ENCODE measurements at places on chromosomes 4 and X.

DNA sequence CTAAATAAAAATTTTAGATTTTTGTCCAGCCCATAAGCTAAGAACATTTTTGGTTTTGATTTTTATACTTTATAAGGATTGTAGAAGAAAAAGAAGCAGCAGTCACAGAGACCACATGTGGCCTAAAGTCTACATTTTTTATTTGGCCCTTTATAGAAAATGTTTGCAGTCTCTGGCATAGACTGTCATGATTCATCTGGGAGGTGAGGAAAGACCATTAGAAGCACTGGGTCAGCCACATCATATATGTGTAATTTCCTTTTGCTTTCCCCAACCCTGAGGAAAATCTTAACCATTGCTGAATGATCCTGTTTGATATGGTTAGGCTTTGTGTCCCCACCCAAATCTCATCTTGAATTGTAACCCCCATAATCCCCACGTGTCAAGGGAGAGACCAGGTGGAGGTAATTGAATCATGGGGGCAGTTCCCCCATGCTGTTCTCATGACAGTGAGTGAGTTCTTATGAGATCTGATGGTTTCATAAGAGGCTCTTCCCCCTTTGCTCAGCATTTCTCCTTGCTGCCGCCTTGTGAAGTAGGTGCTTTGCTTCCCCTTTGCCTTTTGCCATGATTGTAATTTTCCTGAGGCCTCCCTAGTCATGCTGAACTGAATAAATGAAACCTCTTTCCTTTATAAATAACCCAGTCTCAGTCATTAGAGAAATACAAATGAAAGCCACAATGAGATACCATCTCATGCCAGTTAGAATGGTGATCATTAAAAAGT is 12.1 kb upstream of the COPS4 start:
- peak; percentile 42 for DNase-seq

DNA sequence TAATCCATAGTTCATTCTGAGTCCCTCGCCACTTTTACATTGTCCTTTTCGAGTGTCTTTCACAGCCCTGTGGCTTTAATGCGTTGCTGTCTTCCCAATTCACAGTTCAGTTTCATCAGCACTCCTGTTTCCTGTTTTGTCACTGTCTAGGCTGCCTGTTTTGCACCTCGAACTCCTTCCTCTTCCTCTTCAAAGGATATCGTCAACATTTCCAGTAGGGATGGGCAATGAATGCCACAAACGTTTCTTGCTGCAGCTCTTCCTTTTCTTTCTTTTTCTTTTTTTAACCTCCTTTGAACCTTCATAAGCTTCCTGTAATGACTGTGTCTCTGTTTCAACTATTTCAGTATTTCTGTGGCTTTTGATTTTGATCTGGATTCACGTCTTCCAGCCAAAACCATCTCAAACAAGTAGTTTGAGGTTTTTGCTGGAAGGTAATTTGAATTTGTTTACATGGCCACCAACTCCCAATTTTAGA is 105.4 kb downstream of the ANXA3 start:
- DNase-seq, result peak; percentile 85

DNA sequence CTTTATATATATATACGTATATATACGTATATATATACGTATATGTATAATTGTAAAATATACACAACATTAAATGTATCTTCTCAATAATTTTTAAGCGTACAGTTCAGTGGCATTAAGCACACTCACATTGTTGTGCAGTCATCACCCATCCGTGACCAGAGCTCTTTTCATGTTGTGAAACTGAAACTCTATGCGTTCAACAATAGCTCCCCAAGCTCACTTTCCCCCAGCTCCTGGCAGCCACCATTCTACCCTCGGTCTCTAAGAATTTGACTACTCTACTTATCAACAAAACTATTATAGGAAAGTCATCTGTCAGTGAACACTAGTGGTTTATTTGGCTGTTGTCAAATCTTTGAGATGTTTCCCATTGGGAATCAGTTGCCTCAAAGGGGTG is 621.8 kb upstream of the GALNT7 start:
- DNase-seq, result no peak

- DNase-seq, result no peak
Observed at GRCh38 chrX:13433298-13433605, 113.4 kb upstream of the ATXN3L start.

Measured in kidney capillary endothelial cell (primary cell).